CD4-positive, alpha-beta T cell treated with Interleukin-21 for 1 hour (primary cell): ENCODE measurements at places on chromosomes 6 and 20.

- DNase-seq: peak; percentile 83
Observed at GRCh38 chr6:43247114-43247999, 4.1 kb downstream of the TTBK1 start.

DNA sequence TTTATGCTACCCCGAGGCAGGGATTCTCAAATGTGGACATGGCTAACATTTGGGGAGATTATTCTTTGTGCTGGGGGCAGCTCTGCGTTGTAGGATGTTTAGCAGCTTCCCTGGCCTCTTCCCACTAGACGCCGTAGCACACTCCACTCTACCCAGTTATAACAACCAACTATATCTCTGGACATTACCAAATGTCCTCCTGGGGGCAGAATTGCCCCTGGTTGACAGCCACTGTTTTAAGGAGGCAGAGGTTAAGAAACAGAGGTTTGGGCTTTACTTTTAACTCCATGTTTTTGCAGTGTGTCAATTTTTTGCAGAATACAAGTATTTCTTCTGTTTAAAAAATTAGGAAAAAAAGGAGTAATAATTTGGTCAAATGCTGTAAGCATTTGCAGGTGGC, 56.2 kb upstream of the BMP6 start:
- no peak for DNase-seq

DNA sequence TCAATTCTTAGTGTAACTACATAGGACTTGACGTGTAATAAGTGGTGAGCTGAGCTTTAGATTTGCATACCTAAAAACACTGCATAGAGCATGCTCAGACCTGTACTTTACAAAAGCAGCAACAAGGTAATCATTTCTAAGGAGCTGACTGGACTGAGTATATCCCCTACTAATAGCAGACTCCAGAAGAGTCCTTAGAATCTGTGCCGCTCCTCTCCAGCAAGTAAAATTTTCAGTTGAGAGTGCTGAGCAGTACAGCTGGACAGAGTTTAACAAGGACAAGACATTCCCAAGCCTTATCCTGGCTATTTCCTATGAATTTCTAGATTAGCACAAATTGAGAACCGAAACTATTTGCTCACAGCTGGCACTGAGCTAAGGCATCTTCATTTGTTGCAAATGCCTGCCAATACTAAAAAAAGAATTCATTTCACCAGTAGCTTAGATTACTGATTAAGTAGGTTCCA, 26.1 kb upstream of the KLHL31 start:
- DNase-seq: no peak

- DNase-seq: no peak
Observed at GRCh38 chr6:9481292-9482029, 933.4 kb downstream of the TFAP2A start.

DNA sequence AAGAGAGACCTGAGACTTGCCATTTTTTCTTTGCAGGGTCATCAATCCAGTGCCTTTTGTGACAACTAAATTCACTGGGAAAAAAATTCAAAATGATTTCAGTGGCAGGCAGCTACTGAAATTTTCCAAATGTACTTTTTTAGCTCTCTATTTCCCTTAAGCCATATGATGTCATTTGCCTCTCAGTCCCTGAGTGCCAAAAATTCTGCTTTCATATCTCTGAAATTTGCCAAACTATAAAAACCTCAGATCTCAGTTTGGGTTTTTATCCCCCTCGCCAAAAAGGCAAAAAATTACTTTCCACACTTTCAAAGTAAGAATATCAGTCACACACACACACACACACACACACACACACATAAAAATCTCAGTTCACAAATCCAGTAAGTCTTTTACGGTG, 651.3 kb upstream of the ARID1B start:
- no peak for DNase-seq

DNA sequence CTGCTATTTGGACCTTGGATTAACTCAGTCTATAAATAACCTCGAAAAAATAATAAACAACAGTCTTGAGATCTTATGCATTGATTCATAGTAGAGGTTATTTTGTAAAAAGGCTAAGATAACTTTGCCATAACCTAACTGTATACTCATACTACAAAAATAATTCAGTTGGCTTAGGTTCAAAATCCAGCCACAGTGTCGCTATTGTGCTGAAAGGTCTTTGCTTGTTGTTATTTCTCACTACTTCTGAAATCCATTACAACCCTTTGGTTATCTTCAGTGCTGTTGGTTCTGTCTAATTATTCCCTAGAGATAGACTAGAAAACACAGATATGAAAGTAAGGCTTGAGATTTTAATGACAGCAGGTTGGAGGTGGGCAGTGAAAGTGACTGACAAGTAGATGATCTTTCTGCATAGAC, 74.4 kb downstream of the MKKS start:
- DNase-seq: no peak

GRCh38 chr6:24228681-24229255, 102.8 kb downstream of the NRSN1 start:
- DNase-seq: peak; percentile 1

GRCh38 chr6:151399679-151400078, 8.3 kb upstream of the ZBTB2 start:
- DNase-seq: peak; percentile 24

- no peak for DNase-seq
Observed at GRCh38 chr6:14974792-14975470, 270.9 kb upstream of the JARID2 start.
